Esophagus mucosa (tissue), 1 donor: ENCODE measurements at places on chromosomes 16 and 17.

GRCh38 chr16:3054965-3055733 lies 8.8 kb downstream of the MMP25 start:
- no peak for ATAC-seq

GRCh38 chr17:15509095-15509494 lies 41.7 kb upstream of the CDRT4 start:
- ATAC-seq: no peak

- ATAC-seq: no peak
Measured at GRCh38 chr16:65769776-65770438, 596.6 kb upstream of the CDH5 start.

DNA sequence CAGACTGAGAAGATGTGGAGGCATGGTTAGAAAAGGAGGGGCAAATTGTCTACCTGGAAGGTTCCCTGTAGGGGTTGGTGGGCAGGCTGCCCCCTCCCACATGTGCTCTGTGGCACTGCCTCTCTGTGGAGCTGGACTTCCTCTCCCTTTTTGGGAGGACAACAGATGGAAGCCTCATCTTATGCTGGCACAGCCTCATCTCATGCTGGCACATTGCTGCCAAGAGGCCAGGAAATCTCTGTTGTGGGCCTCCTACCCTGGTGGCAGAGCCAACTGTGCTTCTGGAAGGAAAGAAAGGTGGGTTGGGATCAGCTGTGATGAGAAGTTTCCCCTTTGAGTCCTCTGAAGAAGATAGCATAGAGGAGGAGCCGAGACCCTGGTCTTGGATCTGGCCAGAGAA lies 19.7 kb upstream of the BRD7 start:
- ATAC-seq: no peak

DNA sequence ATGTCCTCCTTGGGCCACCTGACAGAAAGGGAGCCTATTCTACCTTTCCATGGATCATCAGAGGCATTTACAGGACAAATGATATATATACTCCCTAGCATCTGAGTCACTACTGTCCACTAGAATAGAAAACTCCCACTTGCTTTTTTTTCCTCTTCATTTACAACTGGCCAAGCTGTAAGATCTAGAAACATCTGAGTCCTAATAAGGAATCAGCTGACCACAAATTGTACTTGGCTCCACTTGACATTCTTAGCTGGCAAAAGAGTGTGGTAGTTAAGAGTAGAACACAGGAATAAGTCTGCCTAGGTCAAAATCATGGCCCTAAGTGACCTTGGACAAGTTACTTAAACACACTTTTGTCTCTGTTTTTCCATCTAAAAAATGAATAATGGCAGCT lies 5.2 kb downstream of the RUSF1 start:
- no peak for ATAC-seq

GRCh38 chr17:78315355-78316114 lies 44.3 kb downstream of the SOCS3 start:
- peak; percentile 77 for ATAC-seq

DNA sequence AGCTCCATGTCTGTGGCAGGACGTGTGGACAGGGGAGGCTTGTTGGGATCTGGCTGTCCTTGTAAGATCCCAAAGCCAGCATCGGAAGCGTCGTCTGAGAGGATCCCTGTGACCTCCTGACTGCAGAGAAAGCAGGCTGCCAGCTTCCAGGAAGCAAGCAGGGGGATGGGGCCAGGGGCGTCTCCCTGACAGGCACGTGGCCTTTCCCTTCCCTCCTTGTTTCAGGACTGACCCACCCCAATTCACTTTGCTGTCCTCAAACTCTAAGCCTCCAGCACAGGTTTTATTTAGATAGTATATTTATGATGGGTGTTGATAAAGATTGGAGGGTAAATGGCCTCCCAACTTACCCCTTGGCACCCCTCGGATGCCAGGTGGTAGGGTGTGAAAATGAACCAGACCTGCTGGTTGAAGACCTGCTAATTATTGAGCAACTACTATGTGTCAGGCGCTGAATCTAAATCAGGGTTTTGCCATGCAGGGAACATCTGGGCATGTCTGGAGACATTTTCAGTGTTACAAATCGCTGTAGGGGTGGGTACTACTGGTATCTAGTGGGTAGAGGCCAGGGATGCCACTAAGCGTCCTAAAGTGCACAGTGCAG lies 24.5 kb downstream of the SOCS1 start:
- ATAC-seq: no peak

DNA sequence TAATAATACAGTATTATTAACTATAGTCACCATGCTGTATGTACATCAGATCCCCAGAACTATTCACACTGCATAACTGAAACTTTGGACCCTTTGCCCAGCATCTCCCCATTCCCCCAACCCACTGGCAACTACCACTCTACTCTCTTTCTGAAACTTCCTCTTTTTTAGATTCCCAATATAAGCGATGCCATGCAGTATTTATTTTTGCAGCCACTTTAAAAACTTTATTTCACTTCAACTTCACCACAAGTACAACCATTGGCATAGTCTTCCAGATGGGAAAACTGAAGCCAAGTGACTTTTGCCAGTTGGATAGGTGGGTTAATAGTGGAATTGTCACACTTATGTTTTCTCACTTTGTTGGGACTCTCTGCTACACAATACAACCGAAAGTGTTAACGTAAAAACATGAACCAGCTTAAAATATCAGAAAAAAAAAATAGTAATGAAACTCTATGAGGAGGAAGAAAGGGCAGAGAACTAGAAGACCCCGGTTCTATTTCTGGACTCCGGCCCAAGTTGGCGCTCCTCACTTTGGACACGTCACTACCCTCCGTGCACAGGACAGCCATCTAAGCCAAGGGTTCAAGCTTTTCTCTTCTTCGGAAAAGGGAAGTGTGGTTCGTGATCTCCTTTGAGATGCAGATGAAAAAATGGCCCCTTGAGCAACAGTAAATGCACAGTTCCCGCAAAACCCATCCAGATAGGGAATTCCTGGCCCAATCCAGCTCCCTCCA lies 743 bp downstream of the SHCBP1 start:
- peak; percentile 4 for ATAC-seq

DNA sequence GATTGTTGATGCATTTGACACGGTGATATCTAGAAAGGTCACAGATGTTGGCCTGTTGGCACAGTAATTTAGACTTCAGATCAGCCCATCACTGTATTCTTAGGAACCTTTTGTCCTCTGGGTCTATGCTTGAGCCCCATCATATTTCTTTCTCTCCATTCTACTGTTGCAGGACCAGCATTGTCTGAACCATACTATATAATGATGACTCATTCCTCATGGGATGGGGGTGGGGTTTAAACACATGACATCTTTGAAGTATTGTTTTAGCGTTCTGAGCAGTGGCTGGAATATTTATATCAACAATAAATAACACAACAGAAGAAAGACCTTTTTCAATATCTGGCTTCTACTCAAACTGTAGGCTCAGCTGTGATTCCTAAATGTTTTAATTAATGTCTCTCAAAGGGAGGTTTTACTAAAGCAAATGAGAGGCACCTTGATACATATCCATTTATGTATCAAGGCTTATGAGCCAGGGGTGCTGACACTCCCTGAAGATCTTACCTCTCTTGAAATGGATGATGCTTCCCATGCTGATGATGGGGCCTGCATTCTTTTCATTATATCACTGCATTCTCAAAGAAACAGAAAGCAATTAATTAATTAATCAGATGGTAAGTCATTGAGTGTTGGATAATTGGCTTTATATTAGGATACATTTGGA lies 379.0 kb upstream of the GOT2 start:
- ATAC-seq: no peak

DNA sequence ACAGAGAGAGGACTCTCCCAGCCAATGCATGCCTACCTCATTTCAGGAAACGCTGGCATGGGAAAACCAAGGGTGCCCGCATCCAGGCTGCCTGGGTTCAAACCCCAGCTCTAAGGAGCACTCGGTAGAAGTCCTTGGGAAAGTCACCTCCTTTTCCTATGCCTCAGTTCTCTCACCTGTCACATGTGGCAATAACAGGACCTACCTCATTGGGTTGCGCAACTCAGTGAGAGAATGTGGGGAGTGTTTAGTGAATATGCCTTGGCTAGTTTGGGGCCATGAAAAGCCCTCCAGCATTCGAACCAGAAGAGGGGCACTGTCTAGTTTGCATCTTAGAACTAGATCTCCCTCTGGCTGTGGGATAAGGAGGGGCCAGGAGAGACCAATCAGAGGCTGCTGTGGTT lies 9.0 kb upstream of the NXPH3 start:
- no peak for ATAC-seq

DNA sequence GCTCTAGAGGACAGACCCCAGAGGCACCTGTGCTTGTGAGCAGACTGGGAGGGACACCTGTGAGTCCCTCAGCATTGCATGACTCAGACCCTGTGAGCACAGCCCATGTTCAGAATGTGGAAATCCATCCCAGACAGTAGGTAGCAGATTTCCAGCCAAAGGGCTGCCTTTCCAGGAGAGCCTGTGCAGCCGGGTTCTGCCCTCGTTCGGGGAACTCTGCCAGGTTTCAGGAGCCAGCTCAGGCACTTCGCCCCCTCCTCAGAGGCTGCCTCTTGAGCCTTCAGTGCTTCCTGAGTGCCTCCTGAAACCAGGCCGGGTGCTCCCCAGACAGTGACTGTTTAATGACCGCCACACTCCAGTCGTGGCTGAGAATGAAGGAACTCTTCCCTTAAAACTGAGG lies 23.3 kb upstream of the SDR42E2 start:
- ATAC-seq: peak; percentile 36

GRCh38 chr16:62035115-62036092 lies 834 bp downstream of the CDH8 start:
- peak; percentile 15 for ATAC-seq

- ATAC-seq: no peak
Measured at GRCh38 chr17:39642291-39643074, 5.5 kb downstream of the STARD3 start.

GRCh38 chr17:9211133-9211765 lies 189.9 kb downstream of the NTN1 start:
- peak; percentile 40 for ATAC-seq

GRCh38 chr17:38541281-38541680 lies 64.5 kb downstream of the SRCIN1 start:
- ATAC-seq: no peak

DNA sequence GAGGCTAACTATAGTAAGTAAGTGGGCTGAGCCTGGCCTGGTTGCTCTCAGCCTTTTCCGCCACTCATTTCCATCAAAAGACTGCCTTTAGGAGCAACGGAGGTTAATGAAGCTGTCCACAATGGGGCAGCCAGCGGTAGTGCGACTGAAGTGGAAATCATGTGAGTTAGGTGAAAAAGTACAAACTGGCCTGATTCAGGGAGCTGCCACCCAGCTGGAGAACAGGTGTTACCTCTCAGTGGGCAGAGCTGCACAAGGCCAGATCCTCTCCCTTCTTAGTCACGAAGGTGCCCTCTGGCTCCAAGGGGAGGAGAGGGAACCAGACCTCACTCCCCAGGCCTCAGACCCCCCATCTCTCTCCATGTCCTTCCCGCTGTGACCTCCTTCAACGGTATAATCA lies 34.4 kb upstream of the CDRT4 start:
- ATAC-seq: no peak

GRCh38 chr16:30949650-30950515 lies 1.0 kb downstream of the ORAI3 start:
- peak; percentile 86 for ATAC-seq
